ENCODE measurements at places on chromosomes 16 and 17. TPM values are rescaled to one million over a fixed set of nuclear protein-coding genes. Genes with fewer than 3 reads are reported as not detected.

The MILR1 gene
- 8.3 TPM for total RNA-seq

The CXCL16 gene
- total RNA-seq: 92.6 TPM

The MPP2 gene
- total RNA-seq: 7.0 TPM

The ABCA6 gene
- 15.6 TPM for total RNA-seq

The CBX2 gene
- total RNA-seq: 1.2 TPM

The PLD6 gene
- total RNA-seq: 6.4 TPM

The FAM83G gene
- 35.0 TPM for total RNA-seq

The TCAP gene
- total RNA-seq: 2.0 TPM

The CDT1 gene
- 3.2 TPM for total RNA-seq

The RNF222 gene
- not detected for total RNA-seq

The FOXL1 gene
- total RNA-seq: 8.2 TPM

The MYH8 gene
- not detected for total RNA-seq

The ACSM2A gene
- 0.26 TPM for total RNA-seq

The CAPN15 gene
- 75.4 TPM for total RNA-seq

The TMEM114 gene
- total RNA-seq: not detected

The HNF1B gene
- total RNA-seq: 142 TPM

The ADAP2 gene
- total RNA-seq: 21.7 TPM

The ATP1B2 gene
- 7.7 TPM for total RNA-seq

The PPP1R27 gene
- not detected for total RNA-seq

The HOXB1 gene
- not detected for total RNA-seq

The CDH5 gene
- total RNA-seq: 23.0 TPM
